AML-193 (cell line): ENCODE measurements at places on chromosomes 5 and 9.
A peak's percentile ranks its signal among the peaks of the same experiment; 100 is the strongest.

DNA sequence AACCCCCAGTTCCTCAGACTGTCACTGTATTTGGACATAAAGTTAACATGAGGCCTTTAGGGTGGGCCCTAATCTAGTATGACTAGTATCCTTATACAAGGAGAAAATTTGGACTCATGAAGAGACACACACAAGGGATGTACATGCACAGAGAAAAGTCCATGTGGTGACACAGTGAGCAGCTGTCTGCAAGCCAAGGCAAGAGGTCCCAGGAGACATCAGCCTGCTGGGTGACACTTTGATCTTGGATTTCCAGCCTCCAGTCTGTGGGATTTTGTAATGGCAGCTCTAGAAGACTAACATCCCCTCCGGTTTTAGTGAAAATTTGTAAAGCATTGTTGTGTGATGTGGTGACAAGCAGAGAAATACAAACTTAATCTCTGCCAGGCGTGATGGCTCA lies 66.1 kb downstream of the RAI14 start:
- DNase-seq = no peak

DNA sequence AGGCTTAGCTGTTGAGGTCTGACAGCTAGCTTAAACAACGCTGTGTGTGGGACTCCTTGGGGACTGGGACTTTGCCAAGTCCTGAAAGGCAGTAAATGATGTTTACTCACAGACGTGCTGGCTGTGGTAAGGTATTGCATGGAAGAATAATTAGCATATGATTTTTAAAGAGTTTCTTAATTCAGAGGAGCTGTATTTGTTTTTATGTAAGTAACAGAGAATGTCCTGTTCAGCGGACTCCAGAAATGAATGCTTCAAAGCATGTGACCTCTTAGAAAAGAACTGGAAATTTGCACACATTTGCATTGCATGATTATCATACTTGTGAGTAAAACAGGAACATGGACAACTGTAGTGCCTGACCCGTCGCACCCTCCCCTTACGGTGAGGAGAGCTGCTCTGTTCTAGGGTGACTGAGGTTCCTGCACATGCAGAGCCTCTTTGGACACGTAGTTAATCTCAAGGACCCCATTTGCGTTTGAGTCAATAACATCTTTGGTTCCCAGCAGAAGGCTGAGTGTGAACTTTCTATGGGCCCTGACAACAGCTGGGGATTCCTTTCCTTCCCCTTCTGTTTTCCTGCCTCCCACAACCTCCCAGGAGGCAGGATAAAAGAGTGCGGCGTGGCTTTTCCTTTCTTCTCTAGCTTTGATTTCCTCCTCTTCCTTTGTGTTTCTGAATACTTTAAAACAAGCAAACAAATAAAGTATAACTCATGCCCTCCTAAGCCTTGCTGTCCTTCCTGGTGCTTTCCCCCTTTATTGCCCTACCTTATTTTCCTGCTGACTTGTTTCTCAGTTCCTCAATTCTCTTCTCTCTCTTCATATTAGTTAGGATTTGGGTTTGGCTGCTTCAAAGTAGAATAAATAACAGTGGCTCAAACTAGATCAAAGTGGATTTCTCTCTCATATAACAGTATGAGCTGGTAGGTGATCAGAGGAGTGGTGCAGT lies 157.2 kb upstream of the CD180 start:
- DNase-seq = no peak

- DNase-seq = no peak
Observed at GRCh38 chr5:152551061-152551460, 146.0 kb upstream of the NMUR2 start.

DNA sequence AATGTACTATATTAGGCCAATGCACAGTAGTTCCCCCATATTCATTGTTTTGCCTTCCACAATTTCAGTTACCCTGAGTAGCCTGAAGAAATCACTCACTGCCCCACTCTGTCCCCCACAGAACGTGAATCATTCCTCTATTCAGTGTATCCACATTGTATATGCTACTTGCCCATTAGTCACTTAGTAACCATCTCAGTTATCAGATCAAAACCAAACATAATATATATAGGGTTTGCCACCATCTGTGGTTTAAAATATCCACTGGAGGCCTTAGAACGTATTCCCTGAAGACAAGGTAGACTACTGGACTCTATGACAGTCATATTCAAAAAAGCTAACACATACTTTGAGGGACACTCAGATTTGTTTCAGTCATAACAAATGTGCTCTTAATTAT lies 465.7 kb upstream of the RGMB start:
- no peak for DNase-seq

DNA sequence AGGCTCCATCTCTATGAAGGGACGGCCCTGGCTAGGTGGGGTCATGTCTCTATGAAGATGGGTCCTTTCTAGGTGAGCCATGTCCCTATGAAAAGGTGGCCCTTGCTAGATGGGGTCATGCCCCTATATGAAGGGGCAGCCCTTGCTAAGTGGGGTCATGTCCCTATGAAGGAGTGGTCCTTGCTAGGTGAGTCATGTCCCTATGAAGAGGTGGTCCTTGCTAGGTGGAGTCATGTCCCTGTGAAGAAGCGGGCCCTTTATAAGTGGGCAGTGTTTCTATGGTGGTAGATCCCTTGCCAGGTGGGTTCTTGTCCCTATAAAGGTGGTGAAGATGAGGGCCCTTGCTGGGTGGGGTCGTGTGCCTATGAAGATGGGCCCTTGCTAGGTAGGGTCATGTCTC lies 283.0 kb upstream of the IRX2 start:
- DNase-seq = no peak

GRCh38 chr5:88081877-88082276 lies 186.8 kb downstream of the TMEM161B start:
- no peak for DNase-seq

GRCh38 chr9:105439428-105439827 lies 8.4 kb upstream of the FSD1L start:
- DNase-seq = no peak

DNA sequence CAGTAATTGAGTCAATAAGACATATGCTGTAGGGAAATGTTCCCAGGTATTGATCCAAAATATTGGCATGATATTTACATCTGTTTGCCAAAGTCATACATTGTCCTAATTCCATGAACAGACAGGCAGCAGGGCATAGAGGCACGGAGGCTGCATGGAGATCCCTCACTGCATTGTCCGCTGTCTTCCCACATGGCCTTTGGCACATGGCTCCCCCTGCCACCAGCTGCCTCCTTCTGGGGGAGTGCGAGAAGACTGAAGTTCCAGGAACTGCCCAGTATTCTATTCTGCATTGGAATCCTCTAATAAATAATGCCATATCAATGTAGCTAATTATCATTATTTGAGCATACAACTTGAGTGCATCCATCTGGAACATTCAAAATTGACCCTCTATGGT lies 269.0 kb downstream of the FBXL7 start:
- DNase-seq = no peak

- no peak for DNase-seq
Observed at GRCh38 chr5:55911784-55912653, 60.9 kb downstream of the IL31RA start.

DNA sequence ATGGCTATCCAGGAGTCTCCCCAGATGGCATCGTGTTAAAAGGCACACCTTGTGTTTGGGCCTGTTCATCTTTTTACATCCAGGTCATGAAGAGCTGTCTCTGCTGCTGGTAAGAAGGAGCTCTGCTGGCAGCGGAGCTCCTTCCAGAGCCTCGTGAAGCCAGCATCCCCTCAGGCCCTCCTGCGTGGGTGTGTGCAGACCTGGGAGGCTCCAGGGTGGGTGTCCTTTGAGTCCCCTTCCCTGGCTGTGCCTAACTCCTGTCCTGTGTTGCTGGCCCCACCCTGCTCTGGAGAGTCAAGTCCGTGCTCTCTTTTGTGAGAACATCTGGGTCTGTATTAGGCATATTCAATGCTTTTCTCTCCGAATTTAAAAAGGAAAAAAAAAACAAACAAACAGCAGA lies 149.6 kb upstream of the IRX2 start:
- no peak for DNase-seq

DNA sequence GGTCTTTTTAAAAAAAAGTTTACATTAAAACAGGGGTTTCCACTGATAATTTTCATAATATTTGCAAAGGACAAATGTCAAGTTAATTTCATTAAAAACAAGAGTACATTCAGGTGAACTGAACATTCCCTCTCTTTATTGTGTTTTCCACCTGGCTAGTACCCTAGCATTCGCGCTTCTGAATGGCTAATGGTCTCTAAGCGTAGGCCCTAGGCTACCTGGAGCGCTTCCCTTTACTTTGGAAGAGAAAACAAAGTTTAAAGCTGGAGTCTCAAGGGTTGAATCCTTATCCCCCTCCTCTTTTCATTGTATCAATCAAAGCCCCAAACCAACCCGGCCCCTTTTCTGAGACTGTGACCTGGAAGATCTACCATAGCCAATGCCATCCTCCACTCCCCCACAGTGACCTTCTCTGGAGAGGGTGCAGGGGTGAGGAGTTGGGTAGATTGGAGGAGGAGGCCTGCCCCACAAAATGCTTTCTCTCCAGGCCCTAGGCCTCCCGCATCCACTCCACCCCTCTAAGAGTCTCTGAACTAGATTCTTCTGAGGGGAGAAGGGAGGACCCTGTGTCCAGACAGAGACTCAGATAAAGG lies 73.3 kb upstream of the TBCA start:
- DNase-seq = no peak

DNA sequence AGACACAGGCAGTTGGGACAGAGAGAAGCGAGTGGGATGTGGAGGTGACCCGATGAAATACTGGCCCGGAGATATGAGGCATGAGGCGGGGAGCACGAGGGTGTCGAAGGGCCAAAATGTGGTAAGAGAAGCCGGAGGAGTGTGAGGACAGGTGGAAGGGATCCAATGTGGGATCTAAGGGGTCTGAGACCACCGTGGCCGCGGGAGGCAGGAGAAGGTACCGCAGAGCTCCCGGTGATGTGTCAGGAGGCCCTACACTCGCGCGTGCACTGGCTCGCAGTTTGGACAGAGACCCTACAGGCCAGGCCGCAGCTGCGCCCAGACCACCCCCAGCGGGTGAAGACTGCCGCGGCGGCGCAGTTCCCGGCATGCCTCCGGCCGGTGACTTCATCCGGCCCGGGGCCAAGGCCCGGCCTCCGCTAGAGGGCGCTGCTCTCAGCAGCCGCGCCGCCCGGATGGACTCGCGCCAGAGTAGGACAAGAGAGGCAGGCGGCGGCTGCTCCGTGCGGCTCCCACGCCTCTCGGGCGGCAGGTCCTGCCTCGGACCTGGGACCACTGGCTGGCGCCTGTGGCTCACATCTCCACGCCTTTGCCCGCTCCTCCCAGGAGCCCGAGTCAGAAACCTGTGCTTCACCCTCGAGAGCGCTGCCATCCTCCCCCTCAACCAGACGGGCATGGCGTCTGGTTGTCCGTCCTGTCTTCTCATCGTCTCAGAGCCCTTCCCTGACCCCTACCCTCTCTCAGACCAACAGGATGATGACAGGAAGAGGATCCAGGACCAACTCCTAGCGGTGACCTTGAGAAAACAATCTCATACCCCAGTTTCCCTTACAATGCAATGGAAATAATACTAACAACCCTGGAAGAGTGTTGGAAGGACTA lies 35.4 kb upstream of the STING1 start:
- peak; percentile 64 for DNase-seq

GRCh38 chr5:16799796-16800195 lies 136.3 kb downstream of the MYO10 start:
- DNase-seq = no peak

GRCh38 chr9:94014066-94014654 lies 59.0 kb upstream of the BARX1 start:
- peak; percentile 54 for DNase-seq

GRCh38 chr5:55900068-55900467 lies 48.9 kb downstream of the IL31RA start:
- no peak for DNase-seq

- no peak for DNase-seq
Observed at GRCh38 chr5:103407402-103407801, 148.8 kb downstream of the MACIR start.

DNA sequence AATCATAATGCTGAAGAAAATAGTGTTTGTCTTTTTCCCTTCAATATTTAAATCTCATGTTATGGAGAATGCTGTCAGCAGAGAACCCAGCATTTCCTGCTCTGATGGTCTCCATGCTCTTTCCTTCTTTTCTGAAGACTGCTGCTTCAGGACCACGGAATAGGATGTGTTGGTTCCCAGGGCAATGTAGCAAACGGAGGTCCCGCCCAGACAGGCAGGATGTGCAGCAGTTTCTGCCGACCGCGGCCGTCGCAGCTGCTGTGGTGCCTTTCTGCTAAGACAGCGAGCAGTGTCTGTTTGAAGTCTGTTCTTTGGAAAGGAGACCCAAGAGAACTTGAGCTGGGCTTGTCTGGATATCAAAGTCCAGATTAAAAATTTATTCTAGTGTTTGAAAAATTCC lies 654.3 kb downstream of the CCDC171 start:
- DNase-seq = no peak

- no peak for DNase-seq
Observed at GRCh38 chr5:147411359-147412319, 98.2 kb downstream of the DPYSL3 start.

DNA sequence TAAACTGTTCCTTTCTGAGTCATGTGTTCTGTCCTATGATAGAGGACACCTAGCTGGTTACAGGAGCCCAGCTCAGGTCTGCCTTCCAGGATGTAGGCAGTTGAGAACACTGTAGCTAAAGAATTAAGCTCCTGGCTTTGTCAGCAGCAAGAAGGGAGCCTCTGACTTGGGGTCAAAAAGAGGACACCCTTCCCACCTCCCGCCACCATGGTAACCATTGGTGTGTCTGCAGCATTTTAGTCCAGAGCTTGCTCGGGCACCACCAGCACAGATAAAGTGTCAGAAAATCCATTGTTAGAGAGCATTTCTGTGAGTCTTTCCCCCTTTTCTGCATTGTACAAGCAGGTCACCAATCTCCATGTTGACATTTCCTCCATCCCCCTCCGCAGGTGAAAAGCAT lies 181.7 kb downstream of the DOCK8 start:
- DNase-seq = no peak

GRCh38 chr5:76207120-76207519 lies 123.9 kb downstream of the SV2C start:
- DNase-seq = no peak

- no peak for DNase-seq
Observed at GRCh38 chr9:116049456-116049855, 104.1 kb upstream of the PAPPA start.

DNA sequence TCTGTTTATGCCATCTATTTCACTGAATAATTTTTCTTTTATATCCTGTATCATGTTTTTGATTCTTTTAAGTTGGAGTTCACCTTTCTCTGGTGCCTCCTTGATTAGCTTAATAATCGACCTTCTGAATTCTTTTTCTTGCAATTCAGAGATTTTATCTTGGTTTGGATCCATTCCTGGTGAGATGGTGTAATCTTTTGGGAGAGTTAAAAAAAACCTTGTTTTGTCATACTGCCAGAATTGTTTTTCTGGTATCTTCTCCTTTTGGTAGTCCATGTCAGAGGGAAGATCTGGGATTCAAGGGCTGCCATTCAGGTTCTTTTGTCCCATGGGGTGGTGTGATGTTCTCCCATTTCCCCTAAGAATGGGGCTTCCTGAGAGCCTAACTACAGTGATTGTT lies 800.8 kb upstream of the TYRP1 start:
- DNase-seq = no peak

GRCh38 chr5:147578228-147579024 lies 68.6 kb upstream of the DPYSL3 start:
- peak; percentile 4 for DNase-seq
